Activated CD8-positive, alpha-beta memory T cell treated with anti-CD3 and anti-CD28 coated beads for 1 hour (primary cell): ENCODE measurements at places on chromosomes 6 and 20.

- DNase-seq = no peak
These were observed 10.8 kb upstream of the POU3F2 start for GRCh38 chr6:98823428-98824161.

DNA sequence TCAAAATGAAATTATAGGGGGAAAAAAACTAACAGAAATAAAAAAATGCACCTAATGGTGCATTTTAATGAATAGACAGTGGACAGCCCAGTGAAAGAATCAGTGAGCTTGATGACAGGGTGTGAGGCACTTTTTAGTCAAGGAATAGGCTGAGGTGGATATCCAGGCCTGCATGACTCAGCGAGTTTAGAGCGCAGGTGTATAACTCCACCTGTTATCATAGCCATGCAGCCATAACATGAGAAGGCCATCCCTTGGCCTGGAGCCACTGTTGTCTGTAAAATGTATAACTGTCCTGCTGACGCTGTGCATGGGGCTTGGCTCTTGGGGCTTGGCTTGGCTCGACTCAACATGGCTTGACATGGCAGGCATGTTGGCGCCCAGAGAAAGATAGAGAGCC, 331.5 kb upstream of the NOX3 start:
- no peak for DNase-seq

GRCh38 chr6:43026365-43026764, 4.9 kb downstream of the RRP36 start:
- DNase-seq = no peak

DNA sequence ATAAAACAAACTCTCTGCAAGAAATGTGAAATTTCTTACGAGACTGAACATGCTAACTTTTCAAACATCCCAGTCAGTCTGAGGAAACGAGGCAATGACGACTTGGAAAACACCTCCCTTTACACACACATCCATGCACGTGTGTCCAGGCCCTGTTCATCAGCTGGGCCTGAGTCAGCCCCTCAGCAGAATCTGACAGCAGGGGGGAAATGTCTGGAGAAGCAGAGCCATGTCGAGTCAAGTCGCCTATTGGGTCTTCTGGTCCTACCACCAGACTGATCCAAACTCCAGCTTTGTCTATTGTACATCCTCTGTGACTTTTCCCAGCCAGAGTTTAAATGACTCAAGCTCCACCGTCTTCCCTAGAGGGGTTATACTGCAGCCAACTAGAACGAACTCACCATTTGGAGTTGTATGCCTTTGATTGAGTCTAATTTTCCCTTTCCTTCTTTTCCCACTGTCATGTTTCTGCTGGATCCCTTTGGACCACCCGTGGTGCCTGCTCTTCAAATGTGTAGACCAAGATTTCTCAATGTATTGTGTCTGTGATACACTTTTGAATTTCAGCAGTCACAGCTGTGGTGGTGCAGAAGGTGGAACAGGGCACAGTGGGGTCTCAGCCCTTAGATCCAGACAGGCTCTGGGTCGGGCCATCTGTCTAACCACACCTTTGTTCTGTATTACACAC, 254.0 kb downstream of the CDC5L start:
- DNase-seq = no peak

GRCh38 chr6:57822896-57823358, 505.5 kb downstream of the PRIM2 start:
- DNase-seq = no peak

DNA sequence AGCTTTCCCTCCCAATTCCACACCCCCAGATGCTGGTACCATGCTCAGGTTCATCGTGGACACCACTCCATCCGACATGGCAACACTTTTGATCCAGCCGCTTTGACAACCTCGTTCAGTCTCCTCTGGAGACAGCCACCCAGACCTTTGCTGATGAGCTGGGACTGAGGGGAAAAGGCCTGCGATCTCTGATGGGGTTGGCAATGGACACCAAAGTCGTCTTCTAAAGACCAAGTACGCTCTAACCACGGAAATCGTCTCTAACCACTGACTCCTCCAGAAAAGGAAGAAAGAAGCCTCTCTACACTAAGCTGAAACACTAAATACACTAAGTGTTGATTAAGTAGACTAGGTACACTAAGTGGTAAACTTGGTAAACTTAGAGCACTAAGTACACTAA, 26.1 kb upstream of the HLA-E start:
- DNase-seq = no peak

- no peak for DNase-seq
These were observed 7.7 kb downstream of the ADGRF1 start for GRCh38 chr6:47034421-47034820.

DNA sequence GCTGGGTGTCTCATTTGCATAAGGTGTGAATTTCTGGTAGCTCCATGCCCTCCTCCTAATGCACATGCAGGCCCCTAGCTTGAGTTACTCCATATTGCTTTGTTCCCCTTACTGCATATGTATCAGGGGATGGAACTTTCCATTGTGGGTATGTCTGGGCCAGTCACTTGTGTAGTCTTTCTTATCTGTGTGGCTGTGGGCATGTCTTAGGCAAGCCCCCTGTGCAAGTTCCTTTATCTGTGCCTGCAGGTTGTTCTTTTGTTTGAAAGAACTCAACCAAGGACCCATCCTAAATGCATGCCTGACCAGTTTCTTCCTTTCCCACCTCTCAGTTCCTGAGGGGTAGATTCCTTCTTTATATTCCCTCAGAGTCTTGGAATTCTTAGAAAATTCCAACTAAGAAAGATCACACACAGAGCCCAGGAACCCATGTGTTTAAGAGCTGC, 23.6 kb downstream of the MBOAT1 start:
- DNase-seq = no peak

DNA sequence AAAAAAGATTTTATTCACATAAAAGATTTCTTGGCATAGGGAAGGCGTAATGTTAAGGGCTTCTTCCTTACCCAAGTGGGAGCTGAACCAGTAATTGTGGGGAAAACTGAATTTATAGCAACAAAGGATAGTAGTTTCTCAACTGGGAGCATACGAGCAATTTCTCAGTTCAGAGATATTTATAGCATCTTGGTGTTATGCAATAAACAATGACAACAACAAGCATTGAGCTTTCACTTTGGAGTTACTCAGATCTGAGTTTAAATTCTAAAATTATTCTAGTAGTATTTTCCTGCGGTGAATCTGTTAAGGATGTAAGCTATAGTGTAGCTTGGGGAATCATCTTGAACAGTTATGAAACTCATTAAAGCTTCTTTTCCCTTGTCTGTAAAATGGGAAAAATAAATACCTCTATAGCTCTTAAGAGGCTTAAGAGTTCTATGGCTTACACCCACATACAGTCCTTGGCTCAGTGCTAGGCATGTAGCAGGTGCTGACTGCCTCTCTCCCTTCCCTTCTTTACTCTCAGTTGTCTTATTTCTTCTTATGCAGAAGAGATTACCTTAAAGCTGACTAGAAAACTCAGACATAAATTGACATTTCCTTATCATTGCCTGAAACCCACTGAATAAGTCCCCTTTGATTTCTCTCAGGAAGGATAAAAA, 58.8 kb downstream of the SAMD5 start:
- no peak for DNase-seq

- no peak for DNase-seq
These were observed 21.9 kb downstream of the DEF6 start for GRCh38 chr6:35319346-35320030.

DNA sequence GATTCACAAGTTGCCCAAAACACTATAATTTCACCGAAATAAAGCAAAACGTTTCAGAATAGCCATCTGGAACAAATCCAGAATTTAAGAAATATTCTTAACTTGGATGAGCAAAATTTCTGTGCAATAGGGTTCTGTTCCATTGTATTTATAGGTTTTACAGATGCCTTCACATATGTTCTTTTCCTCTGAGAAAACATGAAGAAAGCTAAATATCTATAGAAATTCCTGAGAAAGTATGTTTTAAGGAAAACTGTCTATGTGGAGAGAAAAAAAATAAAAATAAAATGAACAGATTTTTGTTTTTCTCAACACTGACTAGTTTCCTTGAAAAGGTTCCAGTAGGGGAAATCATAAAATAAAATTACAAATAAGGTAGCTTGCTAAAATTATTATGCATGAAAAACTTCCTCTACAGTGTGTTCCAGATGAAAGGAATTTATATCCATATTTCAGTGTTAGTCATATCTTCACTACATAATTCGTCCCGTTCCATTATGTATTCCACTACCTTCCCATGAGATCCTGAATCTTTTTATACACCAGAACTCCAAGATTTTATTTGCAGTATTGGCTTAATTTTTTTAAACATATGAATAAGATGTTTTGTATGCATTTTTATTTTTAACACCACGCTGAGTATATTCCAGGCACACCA, 42.4 kb upstream of the TMX4 start:
- DNase-seq = no peak

DNA sequence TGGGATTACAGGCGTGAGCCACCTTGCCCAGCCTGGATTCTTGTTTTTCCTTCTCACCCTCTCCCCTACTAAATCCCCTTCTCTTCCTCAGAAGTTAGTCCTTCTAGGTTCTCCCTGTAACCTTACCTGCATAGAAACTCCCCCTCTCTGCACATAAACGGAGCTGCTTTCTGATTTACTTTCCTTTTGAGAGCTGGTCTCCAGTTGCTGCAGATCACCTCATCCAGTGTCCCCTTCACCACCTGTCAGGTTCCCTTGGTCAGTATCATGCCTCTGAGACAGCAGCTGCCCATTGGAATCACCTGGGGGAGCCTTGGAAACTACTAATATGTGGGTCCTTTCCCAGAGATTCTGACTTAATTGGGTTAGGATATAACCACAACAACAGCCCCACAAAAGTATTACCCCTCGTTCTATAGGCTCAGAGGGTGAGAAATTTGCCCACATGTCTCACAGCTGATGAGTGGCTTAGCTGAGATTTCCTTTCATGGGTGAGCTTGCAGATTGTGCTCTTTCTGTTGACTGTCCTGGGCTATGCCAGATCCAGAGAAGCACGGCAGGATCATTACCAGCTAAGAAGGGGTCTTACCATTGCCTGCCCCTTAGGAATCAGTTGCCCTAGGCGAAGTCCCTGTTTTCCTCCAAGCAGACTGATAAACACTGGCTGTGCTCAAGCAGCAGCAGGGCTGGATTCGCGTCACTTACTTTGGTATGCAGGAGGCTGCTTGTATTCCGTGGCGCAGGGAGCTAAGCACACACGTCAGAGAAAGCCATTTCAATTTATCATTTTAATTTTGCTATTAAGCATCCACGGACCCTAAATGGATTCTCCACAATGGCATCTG, 51.3 kb downstream of the AKAP12 start:
- DNase-seq = no peak

GRCh38 chr6:116316772-116317467, 37.2 kb upstream of the TSPYL1 start:
- DNase-seq = no peak

DNA sequence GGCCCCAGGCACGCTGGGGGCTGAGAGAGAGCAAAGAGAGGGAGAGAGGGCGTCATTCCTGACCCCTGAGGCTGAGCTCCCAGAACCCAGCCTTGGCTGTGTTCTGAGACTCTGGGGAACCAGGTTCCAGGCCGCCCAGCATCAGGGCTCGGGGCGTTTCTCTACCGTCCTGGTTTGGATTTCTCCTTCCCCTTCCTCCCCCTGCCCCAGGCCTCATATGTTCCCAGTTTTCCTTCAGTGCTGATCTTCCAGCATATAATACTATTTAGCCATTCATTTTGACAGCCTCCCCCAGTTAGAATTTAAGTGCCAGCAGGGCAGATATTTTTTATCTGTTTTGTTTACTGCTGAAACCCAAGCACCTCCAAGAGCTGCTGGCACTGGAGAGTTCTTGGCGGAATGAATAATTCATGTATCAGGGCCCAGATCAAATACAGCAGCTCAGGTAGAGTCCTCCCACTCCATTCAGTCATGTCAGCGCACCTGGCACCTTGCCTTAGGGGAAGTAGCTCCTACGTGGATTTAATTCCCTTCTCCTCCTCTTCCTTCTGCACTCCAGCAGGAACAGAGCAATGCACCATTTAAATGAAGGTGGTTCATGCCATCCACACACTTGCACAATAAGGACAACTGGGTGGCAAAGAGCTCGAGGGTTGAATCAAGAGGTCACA, 23.4 kb upstream of the FRMD1 start:
- no peak for DNase-seq

GRCh38 chr20:9759392-9759791, 79.5 kb downstream of the PAK5 start:
- no peak for DNase-seq

DNA sequence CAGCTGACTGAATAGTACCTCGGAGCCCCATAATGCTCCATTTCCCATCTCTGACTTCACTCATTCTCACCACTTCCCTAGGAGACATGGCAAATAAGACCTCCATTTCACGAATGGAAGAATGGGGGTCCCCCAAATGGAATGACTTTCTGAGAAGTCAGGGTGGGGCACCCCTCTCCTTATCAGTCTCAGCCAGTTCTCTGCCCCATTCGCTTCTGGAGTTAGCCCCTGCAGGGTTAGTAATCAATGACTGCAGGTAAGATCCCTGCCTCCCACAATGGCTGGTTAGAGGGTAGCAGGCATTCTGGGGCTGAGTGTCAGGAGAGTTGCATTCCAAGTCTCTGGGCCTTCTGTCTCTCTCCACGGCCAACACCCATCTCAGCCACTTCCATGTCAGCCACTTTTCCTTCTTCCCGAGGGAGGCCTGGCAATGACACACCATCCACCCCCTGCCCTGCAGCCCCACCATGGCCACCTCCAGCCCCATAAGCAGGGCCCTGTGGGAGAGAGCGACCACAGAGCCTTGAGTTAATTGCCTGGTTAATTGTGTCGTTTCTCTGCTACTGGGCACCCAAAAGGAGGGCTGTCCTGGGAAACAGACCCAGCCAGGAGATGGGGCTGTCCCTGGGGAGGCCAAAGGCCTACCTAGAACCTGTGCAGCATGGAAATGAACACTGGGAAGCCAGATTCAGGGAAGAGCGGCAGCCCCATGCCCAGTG, 13.4 kb downstream of the CCDC167 start:
- DNase-seq = no peak

- no peak for DNase-seq
These were observed 9.4 kb upstream of the SLC4A11 start for GRCh38 chr20:3248167-3248992.

- DNase-seq = no peak
These were observed 5.8 kb upstream of the ABHD16B start for GRCh38 chr20:63855363-63856097.
